ENCODE measurements at places on chromosomes 4 and X.

DNA sequence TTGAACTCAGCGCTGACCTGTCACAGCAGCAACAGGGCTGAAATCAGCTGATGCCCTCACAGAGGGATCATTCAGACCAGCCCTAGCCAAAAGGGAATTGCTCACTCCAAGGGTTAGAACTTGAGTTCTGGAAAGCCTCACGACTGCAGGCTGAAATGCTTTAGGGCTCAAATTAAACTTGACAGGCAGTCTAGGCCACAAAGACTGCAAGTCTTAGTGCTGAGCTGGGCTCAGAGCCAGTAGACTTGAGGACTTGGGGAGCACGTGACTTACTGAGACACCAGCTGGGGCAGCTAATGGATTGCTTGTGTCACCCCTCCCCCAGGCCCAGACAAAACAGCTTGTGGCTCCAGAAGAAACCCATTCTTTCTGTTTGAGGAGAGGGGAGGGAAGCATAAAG, 119.0 kb upstream of the SLC6A14 start:
- no peak for DNase-seq

GRCh38 chrX:25383196-25383595, 367.4 kb upstream of the ARX start:
- no peak for DNase-seq

DNA sequence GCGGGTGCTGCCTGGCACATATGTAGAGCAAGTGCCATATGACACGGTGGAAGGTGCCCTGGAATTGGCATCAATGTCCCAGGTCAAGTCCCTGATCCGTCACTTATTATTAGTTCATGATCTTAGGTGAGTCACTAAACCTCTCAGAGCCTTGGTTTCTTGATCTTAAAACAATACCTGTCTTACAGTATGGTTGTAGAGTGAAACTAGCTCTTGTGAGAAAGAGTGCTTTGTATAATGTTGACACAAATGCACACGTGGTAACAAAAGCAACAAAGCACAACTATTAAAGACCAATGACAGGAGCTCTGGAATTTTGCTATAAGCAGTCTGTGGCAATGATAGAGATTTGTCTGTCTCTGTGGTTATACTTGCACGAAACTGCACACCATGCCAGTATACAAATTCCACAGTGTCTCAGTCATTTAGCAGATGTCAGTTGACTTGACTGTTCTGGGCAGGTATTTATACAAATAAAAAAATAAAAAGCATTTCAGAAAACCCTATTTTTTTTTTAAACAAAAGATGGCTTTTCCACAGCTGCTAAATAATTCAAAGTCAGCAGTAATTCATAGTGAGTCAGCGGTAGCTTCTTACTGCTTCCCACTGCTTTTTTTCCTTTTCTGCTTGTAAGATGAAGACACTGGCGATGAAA, 19.7 kb upstream of the ACSL1 start:
- no peak for DNase-seq

DNA sequence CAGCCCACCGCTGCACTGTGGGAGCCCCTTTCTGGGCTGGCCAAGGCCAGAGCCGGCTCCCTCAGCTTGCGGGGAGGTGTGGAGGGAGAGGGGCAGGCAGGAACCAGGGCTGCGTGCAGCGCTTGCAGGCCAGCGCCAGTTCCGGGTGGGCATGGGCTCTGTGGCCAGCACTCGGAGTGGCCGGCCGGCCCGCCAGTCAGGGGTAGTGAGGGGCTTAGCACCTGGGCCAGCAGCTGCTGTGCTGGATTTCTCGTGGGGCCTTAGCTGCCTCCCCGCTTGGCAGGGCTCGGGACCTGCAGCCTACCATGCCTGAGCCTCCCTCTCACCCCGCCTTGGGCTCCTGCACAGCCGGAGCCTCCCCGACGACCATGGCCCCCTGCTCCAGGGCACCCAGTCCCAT, 45.2 kb downstream of the RXFP1 start:
- DNase-seq = no peak

DNA sequence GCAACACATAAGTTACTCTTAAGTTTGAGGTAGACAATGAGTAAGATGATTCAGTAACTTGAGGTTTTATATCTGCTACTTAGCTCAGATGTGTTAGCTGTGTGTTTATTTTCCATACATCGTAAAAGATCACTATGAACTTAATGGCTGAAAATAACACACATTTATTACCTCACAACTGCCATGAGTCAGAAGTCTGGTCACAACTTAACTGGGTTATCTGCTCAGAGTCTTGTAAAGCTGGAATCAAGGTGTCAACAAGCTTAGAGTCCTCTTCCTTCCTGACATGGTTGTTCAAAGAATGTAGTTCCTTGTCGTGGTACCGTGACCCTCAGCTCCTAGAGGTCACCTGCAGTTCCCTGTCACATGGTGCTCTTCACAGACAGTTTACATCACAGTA, 204.9 kb upstream of the MAGEB2 start:
- DNase-seq = no peak

GRCh38 chr4:164716901-164717300, 37.0 kb upstream of the SMIM31 start:
- no peak for DNase-seq

DNA sequence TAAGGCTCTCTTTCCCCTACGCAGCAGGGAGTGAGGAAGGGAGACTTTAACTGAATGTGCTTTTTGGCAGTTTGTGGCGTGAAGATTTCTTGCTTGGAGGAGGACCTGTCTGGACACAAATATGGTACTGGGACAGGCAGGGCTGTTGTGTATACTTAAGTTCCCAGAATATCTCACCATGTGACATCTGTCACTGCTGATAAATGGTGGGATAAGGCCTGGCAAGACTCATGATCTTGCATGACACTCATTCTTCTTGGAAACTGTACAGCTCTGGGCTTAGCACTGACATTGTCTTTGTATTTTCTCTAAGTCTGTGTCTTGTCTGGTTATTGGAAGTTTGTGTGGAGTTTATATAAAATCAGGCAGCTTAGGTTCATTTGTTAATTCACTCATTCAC, 93.1 kb downstream of the STK32B start:
- no peak for DNase-seq

DNA sequence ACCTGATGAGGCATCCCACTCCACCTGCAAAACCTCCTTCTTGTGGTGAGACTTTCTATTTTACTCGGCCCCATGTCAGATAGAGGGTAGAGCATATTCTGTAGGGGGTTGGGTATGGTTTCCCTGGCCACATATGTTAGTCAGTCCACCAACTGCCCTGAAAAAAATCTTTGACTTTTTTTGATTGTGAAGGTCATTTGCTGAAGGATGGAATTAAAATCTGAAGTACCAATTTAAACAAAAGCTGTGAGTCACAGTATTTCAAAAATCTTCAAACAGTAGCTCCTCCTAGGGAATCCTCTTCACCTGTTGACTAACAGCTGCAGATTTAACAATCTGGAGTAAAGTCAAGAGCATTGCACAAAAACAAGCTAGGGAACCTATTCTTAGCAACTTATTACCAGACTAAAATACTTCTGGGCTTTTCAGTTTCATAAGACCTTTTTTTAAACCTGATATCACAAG, 8.0 kb upstream of the CCDC110 start:
- DNase-seq = no peak

DNA sequence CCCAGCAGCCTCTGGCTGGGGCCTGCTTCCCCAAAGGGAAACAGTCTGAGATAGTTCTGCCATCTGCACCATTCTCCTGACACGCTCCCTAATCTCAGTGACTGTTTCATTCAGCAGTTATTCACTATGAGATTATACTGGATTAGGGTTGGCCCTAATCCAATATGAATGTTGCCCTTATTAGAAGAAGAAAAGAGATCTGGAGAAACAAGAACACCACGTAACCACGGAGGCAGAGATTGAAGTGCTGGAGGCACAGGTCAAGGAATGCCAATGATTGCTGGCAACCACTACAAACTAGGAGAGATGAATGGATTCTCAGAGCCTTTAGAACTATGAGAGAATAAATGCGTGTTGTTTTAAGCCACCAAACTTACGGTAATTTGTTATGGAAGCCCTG, 7.4 kb downstream of the ACOX3 start:
- DNase-seq = no peak

DNA sequence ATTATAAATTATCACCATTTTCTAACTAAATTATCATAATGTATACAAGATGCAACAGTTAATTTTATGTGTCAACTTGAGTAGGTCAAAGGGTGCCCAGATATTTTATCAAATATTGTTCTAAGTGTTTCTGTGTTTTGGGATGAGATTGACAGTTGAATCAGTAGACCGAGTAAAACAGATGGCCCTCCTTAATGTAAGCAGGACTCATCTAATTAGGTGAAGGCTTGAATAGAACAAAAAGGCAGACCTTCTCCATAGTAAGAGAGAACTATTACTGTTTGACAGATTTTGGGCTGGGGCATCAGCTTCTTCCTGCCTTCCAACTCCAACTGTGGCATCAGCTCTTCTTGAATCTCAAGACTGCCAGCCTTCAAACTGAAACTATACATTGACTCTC, 185.8 kb downstream of the TRAM1L1 start:
- DNase-seq = no peak

- DNase-seq = no peak
Measured at GRCh38 chr4:183867247-183867646, 37.9 kb upstream of the STOX2 start.

GRCh38 chr4:172726001-172726423, 442.6 kb upstream of the GALNT7 start:
- DNase-seq = no peak
